ENCODE measurements at places on chromosomes 7 and 10.

- no peak for DNase-seq
These were observed 101.2 kb downstream of the PARD3 start for GRCh38 chr10:34713875-34714274.

- DNase-seq = no peak
These were observed 77.8 kb upstream of the FAM133B start for GRCh38 chr7:92667816-92668535.

DNA sequence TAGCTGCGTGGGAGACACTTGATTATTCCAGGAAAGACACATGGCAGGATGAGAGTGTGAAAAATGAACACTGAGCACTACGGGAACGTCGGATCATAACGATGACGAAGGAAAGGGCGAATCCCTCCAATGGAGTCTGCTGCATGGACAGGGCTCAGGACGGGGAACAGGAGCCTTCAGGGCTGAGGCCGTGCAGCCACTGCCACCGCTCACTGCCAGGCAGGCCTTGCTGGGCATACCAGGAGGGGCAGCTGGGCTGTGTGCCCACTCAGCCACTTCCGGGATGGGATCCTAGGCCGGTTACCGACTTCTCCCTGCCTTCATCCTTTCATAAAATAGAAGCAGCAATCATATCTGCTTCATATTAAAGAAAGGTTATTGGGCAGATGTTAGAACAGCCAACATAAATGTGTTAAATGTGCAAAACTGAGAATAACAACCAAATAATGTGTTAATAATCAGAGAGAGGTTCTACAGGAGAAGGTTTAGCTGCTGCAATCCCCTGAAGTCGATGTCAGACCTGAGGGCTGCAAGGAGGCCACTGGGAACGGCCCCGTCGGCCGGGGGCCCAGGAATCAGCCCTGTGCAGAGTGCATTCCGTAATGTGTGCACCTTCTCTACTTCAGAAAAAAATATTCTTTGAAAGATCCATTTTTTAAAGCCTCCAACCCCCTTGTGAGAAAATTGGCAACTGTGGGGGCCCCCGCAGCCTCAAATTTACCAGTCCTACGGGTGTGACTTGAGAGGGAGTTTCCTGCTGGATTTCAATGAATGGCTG is 63.6 kb downstream of the ADARB2 start:
- DNase-seq = no peak

DNA sequence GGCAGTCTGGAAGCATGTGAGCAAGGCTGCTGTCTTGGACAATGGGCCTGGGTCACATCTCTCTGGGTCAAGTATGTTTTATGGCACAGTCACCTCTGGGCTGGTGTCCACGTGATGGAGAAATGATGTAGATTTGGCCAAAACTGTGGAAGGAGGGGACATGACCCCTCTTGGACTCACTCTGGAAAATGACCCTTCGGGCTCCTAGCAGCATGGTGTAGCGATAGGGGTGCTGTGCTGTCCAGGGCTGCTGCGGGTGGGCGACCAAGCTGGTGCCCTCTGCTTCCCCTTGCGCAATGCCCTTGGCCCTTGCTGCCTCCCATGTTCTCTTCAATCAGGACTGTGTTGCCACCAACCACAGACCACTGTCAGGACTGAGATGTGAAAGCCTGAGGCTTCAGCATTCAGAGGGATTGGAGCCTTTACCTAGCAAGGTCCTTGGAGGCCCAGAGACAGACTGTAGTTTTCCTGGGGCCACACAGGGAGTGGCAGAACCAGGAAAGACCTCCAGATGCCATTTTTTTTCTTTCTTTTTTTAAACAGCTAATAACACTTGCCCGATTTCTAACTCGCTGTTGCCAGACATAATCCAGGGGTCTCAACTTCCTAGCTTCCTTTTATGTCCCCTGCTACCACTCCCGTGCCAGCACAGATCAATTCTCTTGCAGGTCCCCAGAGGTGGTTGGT is 6.1 kb downstream of the CYP26A1 start:
- no peak for DNase-seq

DNA sequence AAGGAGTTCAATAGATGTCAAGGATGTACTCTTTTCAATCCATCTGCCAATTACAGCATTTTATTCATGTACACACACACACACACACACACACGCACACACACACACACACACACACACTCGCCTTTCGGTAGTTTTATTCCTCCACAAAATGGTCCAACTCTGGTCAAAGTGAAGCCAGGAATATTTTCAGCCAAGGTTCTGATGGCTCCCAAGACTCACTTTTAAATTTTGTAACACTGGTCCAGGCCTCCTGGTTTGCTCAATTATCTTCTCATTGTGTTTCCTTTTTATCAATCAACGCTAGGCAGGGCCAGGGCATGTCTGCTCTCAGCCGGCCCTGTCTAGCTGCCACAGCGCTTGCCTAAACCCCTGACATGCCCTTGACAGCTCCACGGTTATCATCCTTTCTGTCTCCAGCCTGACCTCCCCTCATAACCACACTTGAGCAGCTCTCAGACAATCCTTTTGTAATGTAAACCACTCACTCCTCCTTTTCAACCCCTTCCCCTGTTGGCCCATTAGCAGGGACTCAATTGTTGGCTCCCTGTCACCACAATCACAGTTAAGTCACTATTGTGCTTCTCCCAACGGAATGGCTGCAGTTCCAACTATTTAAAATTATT is 115.1 kb downstream of the ICA1 start:
- no peak for DNase-seq
